ENCODE measurements at places on chromosomes 2 and 18.

DNA sequence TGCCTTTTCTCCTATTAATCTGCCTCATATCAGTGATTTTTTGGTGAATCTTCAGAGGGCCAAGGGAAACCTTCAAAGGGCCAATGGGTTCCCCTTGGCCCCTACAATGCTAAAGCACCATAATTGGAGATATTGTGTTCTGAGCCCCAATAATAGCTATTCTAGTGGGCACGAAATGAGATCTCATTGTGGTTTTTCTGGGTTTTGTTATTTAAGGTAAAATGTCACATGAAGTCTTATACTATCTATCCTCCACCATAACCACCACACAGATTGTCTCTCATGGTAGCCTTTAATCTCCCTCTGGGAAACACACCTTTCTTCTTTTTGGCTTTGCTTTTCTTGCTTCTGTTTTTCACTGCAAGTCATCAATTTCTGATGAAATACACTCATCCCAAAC is 152.8 kb downstream of the B3GNT2 start:
- no peak for DNase-seq

GRCh38 chr2:68537809-68538208 is 70.4 kb downstream of the APLF start:
- peak; percentile 85 for DNase-seq

DNA sequence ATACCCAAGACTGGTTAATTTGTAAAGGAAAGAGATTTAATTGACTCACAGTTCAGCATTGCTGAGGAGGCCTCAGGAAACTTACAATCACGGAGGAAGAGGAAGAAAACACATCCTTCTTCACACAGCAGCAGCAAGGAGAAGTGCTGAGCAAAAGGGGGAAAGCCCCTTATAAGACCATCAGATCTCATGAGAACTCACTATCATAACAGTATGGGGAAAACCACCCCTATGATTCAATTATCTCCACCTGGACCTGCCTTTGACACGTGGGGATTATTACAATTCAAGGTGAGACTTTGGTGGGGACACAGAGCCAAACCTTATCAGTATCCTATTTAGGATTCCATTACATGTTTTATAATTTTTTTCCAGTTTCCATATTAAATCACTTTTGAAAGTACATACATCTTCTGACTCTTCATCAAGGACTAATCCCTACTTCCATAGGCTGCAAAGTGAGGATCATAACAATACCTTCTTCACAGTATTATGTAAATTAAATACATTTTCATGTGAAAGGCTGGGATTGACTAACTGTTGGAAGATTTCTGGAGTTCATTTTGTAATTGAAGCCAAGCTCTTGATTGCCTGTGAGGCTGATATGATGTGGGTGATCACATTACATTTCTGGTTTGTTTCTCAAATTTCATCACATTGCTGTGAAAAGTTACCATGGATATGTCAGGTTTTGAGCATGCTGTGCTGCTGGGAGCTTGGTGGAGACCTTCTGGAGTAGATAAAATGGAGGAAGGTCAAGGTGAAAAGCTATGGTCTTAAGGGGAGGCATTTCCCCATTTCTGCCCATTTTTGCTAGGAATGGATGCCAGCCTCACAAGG is 31.7 kb upstream of the CERS6 start:
- no peak for DNase-seq

DNA sequence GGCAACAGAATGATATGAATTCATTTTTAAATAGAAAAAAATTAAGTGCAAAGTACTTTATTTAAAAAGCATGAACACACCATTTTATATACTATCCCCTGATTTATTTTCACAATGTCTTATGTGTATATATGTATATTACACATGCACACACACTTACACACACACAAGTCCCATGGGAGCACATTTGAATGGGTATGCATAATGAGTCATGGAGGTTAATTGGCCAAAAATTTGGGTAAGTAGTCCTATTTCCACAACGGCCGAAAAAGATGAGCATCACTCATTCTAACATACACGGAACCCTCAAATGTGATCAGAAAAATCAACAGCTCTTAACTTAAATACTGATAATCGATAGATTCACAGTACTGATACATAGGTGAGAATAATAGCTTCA is 97.4 kb upstream of the NABP1 start:
- DNase-seq: no peak

DNA sequence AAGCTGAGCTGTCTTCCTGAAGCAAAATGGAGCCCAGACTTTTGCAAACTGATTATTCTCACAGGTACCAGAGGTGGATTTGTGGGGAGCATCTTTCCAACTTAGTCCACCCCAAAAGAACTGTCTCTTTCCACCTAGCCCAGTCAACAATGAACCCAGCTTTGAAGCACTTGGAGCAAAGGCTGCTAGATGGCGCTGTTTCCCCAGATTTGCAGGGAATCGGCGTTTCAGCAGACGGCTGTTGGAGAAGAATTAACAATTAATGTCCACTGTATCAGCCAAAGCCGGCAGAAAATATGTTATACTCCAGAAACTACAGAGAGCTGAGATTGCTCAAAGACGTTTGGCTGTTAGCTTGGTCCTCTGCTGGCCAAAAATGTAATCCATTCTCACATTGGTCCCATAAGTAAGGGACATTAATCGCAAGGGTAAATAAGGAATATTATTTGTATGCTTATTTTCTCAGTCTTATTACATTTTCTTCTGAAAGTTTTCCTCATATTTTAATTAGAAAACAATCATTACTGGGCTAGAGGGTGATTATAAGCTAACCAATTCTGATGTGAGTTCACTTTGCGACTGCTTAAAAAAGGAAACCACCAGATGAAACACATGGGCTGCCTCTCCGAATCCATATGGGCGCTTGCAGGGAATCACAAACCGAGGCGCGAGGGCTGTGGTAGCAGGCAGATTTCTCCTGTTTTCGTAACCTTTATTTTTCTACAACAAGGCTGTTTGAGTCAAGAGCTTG is 423.8 kb upstream of the MEX3C start:
- DNase-seq: peak; percentile 7

DNA sequence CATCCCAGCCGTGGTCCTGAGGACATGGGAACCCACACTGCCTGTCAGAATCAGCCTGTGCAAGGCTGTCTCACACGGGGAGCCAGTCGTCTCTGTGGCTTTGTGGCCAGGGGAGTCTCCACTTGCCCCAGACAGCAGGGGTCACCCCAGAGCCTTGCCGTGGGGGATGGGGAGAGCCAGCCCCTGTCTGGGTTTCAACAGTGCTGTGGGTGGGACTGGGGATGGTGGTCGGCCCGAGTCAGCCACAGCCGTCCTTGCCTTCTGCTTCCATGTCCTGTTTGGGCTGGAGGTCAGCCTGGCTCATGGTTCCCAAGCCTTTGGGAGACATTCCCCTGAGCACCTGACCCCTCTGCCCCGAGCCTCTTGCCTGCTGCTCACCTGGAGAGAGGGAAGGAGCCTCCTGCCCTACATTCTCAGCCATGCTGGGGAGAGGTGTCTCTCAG is 19.6 kb downstream of the GPR35 start:
- no peak for DNase-seq

DNA sequence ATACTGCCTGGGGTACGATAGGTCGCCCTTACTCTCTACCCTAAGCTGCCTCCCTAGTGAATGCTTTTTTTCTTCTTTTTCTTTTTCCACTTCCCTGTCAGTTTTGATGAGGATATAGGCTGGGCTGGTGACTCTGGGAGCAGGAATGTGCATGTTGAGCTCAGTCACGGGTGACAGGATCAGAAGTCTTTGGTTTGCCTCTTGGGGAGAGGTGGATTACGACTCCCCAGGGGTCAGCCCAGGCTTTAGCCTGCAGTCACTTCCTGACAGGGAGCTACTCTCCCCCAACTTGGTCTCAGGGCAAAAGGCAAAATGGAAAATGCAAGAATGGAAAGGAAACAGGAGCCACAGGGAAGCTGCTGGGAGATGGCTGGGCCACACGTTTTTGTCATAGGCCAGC is 57.3 kb downstream of the THNSL2 start:
- DNase-seq: no peak

- no peak for DNase-seq
Measured at GRCh38 chr2:224286923-224287322, 115.0 kb downstream of the FAM124B start.

DNA sequence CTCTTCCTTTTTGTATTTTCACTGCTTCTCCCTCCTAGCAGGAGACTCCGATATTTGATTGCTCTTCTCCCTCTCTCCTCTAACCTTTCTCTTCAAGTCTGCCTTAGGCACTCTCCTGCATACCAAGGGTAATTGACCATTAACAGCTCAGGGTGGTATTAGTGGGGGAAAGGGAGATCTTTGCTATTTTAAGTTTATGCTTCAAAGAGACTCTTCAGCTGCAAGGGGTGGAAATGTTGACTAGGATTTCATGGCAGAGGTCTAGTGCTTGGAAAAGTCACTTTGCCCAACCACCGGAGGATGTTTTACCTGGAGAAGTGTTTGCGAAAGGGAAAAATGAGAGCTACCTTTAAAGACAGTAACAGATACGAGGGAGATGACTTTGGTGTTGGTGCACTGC is 453.7 kb downstream of the SLC4A3 start:
- no peak for DNase-seq

DNA sequence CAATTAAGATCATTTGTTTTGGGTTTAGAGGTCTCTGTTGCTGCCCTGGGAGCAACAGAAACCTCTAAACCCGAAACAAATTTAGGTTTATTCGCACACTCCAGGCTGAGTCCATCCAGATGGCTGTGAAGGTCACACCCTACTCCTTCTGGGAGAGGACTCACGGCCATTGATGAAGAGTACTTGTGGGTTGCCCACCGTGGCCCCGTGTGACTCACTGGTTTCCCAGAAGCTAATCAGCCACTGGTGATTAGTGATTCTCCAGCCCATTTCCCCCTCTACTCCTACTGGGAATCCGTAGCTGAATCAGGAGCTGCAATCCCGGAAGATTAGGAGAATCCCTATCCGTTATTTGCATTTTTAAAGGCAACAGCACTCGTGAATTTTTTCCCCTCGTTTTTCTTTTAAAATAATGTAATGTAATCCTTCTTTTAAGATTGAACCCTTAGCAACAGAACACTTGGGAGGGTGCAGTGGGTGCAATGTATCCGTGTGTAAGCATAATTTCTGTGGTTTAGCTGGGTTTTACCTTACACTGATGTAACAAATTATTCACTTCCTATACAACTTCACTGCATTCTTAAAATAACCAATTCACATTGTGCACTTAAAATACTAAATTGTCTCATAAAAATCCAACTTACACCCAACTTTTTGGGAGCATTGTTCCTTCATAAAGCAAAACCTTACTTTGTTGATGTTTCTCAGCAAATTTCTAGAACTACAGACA is 27.5 kb upstream of the EPAS1 start:
- no peak for DNase-seq

DNA sequence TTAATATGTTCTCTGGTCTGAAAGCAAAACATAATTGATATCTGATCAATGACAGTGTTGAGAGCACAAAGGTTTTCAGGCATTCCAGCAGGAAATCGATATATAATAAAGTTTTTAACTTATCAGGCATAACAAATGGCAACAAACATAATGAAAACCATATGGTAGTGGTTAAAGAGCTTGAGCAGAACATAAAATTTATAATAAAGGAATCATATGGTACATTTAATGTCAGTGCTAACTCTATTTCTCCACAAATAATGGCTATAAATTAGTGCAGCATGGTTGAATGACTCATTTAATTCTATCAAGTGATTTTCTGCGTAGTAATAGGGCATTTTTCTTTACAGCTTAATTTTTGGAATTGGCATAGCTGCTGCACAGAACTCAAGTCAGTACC is 306.2 kb downstream of the FSIP2 start:
- no peak for DNase-seq

DNA sequence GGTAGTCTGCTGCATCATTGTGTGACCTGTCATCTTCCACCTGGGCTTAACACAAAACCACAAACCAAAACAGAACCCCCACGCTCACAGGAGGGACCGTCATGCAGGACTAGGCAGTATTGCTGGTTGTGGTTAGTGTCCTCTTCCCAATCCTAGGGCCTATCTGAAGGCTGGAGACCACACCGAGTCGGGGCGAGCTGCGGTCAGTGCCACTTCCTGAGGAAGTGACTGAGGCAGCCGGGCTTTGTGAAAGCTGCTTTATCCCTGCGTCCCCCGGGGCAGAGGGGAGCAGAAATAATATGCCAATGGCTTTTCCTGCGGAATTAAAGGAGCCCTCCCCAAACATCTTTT is 22.9 kb downstream of the ZNF532 start:
- peak; percentile 94 for DNase-seq

GRCh38 chr2:74690571-74690970 is 36.5 kb downstream of the SEMA4F start:
- peak; percentile 74 for DNase-seq

DNA sequence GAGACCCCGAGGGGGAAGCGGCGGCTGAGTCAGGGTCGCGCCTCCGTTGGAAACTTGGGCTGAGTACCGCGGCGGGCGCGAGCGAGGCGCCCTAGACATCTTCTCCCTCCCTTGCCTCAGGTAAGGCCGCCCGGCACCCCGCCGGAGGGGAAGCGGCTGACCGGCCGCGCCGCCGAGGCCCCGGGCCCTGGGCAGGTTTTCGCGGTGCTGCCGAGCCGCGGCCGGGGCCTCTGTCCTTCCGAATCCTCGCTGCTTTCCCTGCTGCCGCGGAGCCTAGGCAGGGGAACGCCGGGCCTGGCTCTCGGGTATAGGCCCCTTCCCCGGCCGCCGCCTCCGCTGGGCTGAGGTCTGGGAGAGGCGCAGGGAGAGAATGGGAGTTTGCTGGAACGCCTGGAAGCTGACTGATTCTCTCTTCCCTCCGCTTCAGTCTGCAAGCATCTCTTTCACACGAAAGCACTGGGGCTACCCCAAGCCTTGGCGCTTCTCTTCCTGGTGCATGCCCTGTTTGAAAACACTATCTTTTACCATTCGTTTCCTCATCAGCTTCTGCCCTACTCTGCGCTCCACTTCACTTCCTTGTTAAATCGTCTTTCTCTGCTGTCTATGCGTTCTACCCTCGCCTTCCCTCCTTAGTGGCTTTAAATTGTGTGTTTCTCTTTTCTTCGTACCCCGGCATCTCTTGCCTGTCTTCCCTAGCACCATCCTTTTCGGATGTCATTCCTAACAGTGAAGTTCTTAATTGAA is 652 bp downstream of the PPM1B start:
- peak; percentile 65 for DNase-seq

DNA sequence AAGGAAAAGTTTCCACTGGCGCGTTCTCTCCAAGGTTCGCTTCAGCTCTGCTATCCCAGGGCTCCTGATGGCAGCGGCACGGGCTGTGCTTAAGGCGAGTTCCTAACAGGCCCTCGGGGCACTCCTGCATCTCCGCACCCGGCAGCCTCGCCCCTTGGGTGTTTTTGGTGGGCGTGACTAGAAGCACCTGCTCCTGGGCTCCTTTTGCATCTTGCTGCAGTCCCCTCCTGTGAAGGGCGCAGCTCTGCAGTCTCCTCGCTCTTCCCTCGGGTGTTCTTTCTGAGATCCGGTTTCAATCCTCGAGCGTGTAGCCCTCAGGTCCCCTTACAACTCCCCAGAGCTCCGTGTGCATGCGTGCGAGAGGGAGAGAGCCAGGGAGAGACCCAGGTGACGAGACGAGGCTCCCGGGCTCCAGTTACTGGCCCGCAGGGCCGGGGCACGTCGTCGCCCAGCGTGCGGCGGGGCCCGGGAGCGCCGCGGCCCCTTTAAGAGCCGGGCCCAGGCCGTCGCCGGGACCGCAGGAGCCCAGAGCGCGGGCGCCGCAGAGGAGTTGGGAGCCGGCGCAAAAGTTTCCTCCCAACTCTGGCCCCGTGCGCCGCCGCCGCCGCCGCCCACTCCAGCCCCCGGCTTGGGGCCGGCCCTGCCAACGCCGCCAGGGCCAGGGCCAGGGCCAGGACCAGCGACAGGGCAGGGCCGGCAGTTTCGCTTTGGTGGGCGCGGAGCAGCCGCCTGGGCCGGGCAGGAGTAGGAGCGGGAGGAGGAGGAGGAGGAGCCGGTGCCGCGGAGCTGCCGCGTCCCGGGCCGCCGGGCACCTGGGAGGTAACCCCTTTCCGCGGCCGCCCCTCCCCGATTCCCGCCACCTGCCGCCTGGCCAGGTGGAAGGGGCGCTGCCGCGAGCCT is at the start of gene PARD3B:
Gene PARD3B (plus strand): TSS at position 515 of the 900 bp plus-strand sequence. CDS start 525 bp downstream, outside the sequence.
- DNase-seq: no peak
